Liver (tissue), 10 donors: ENCODE measurements at places on chromosomes 2 and 18. TPM values are rescaled to one million over a fixed set of nuclear protein-coding genes. Genes with fewer than 3 reads are reported as not detected.

DNA sequence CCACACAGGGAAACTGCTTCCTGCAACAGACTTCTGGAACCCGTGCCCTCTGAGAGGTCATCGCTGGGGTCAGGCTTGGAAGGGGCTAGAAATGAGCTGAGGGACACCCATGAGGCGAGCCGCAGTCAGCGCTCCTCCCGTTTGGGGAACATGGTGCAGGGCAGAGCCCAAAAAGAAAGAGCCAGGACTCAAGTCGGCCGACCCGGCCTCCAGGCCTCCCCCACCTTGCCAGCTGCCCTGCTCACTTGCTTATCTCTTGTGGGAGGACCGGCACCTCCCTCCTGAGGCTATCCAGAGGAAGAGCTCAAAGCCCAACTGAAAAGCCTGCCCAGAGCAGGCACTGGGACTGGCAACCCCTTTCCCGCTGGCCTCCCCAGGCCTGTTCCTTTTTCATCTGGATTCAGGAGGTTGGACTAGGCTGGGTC, 43.6 kb downstream of the SCTR start:
- DNase-seq = peak; percentile 22

- no peak for DNase-seq
Measured at GRCh38 chr2:7011356-7012083, 94.3 kb downstream of the RNF144A start.

GRCh38 chr2:121626777-121627524, 22.3 kb downstream of the CLASP1 start:
- DNase-seq = no peak

GRCh38 chr2:124315221-124315880, 290.3 kb downstream of the CNTNAP5 start:
- no peak for DNase-seq

- DNase-seq = no peak
Measured at GRCh38 chr18:5146093-5146492, 51.0 kb downstream of the AKAIN1 start.

- no peak for DNase-seq
Measured at GRCh38 chr2:239073270-239073669, 225.4 kb downstream of the TWIST2 start.

DNA sequence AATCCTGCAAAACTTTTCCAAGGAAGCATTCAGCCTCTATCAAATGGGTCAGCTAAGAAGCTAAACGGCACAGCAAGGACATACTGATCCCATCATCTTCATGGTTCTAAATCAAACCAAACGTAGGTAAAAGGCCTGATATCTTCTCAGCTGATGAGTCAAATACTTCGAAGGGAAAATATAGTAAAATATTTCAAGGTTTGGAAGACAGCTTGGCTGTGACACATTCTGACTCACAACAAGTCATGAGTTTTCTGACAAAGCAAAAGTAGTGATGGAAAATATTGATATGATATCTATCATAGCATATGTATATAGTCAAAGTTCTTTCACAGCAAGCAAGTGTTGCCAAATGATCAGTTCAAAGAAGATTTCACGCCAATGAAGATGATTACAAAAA, 31.5 kb downstream of the DOCK10 start:
- DNase-seq = no peak

- no peak for DNase-seq
Measured at GRCh38 chr2:160515120-160515519, 21.5 kb upstream of the RBMS1 start.

Gene C1QL2
- not detected for total RNA-seq

Gene OTOS
- total RNA-seq = not detected

Gene ST8SIA5
- total RNA-seq = under 0.01 TPM

Gene CASP10
- total RNA-seq = 8.7 TPM
